ENCODE measurements at places on chromosomes 7 and 10.
A peak's percentile ranks its signal among the peaks of the same experiment; 100 is the strongest.

DNA sequence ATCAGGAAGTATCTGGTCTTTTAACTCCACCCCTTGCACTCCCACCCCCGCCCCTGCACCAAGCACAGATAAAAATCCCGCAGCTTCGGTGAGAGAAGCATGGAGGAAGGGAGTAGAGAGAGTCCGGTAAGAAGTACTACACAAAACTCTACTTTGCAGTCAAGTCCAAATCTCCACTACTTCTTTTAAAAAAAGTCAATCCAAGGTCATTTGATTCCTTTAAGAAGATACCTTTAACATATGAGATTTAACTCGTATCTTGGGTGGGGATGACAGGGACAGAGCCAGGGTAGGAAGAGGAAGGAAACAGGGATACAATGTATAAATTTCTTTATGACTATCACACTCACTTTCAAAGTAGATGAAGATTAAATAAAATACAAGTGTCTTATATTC, 132.1 kb downstream of the NRBF2 start:
- DNase-seq, result no peak

- DNase-seq, result no peak
Measured at GRCh38 chr10:72728462-72728861, 36.5 kb downstream of the MCU start.

- no peak for DNase-seq
Measured at GRCh38 chr10:4838743-4839142, 12.7 kb downstream of the AKR1E2 start.

GRCh38 chr7:519484-520390, at the start of gene PDGFA:
PDGFA (minus strand) TSS chr7:519846; CDS start chr7:519001, 845 bp downstream.
- peak; percentile 72 for DNase-seq

GRCh38 chr7:30923774-30924413, 12.2 kb downstream of the AQP1 start:
- peak; percentile 34 for DNase-seq

DNA sequence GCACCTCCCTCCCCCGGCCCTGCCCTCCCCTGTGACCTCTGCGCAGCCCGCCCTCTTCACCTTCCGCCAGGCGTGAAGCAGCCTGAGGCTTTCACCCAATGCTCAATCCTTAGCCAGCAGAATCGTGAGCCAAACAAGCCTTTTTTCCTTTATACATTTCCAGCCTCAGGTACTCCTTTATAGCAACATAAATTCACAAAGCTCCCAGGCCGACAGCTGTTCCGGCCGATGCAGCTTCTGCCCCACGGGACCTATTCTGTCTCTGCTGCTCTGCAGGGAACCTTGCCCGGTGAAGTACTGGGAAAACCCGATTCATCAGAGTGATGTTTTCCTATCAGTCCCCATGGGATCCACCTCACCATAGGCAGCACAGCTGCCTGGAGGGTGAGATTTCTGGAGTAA, 87.4 kb downstream of the CHST15 start:
- no peak for DNase-seq

GRCh38 chr7:31850601-31851000, 163.6 kb downstream of the PPP1R17 start:
- no peak for DNase-seq

GRCh38 chr7:154440651-154441050, 388.5 kb downstream of the DPP6 start:
- DNase-seq, result no peak

GRCh38 chr7:133372337-133372736, 119.5 kb downstream of the EXOC4 start:
- no peak for DNase-seq

Data from GM13976 (cell line).